ENCODE measurements at places on chromosomes 7 and 10. TPM values are rescaled to one million over a fixed set of nuclear protein-coding genes. Genes with fewer than 3 reads are reported as not detected.

Gene LDB1
- total RNA-seq = 48.1 TPM

Gene EXOC4
- total RNA-seq = 151 TPM

Gene OIT3
- 0.03 TPM for total RNA-seq

Gene TMEM229A
- total RNA-seq = 0.07 TPM

Gene ADAM22
- total RNA-seq = 0.52 TPM

Gene INHBA
- 67.4 TPM for total RNA-seq

Gene CPN1
- not detected for total RNA-seq

Gene HMX3
- total RNA-seq = not detected

Gene BLNK
- not detected for total RNA-seq

Gene PPP2R2D
- 29.6 TPM for total RNA-seq

Gene POLR2J2
- 3.7 TPM for total RNA-seq

Gene ELFN1
- not detected for total RNA-seq

Gene SEMA3E
- 0.13 TPM for total RNA-seq

Gene KNDC1
- 0.86 TPM for total RNA-seq

Gene NEUROD6
- not detected for total RNA-seq

Gene OTUD1
- total RNA-seq = 7.9 TPM

Gene TSPAN13
- 5.8 TPM for total RNA-seq

Gene WASL
- 15.6 TPM for total RNA-seq

Gene ACTL6B
- total RNA-seq = not detected

Gene DUS4L
- total RNA-seq = 5.5 TPM

Gene EMX2
- not detected for total RNA-seq

Gene BTBD16
- total RNA-seq = not detected

Gene TACC2
- total RNA-seq = 8.8 TPM

Gene ITGA8
- total RNA-seq = 43.7 TPM

Gene NXPH1
- not detected for total RNA-seq

Gene NEUROG3
- not detected for total RNA-seq

Gene ASIC3
- 0.26 TPM for total RNA-seq

Gene NPSR1
- not detected for total RNA-seq

Gene CCDC172
- total RNA-seq = not detected

Gene TMEM213
- not detected for total RNA-seq

Gene PRSS37
- not detected for total RNA-seq

Gene DMBT1
- 0.13 TPM for total RNA-seq

Gene CYP2C19
- not detected for total RNA-seq

Gene MMD2
- not detected for total RNA-seq

Gene DNAJB9
- total RNA-seq = 56.6 TPM

Gene HKDC1
- total RNA-seq = 6.8 TPM

Gene NKX6-2
- total RNA-seq = not detected

Gene NKX2-3
- total RNA-seq = not detected

Gene CEP41
- total RNA-seq = 7.5 TPM

Gene C10orf105
- total RNA-seq = under 0.01 TPM

Gene SYCE1
- total RNA-seq = 0.07 TPM

Gene SOSTDC1
- not detected for total RNA-seq

Gene OR6V1
- total RNA-seq = not detected

Gene ANKRD22
- total RNA-seq = not detected

Gene ANKRD61
- 0.13 TPM for total RNA-seq

Gene TSPAN33
- 0.53 TPM for total RNA-seq

Gene CDC14C
- not detected for total RNA-seq

Gene EGR2
- total RNA-seq = 1.7 TPM

Measured in smooth muscle cell of the pulmonary artery (primary cell).